ENCODE measurements at places on chromosomes 2 and 18.

GRCh38 chr2:3500326-3500899 lies 18.9 kb downstream of the ADI1 start:
- DNase-seq = no peak

- no peak for DNase-seq
These were observed 517 bp downstream of the GCFC2 start for GRCh38 chr2:75710220-75710576.

- DNase-seq = no peak
These were observed 98.7 kb downstream of the TFCP2L1 start for GRCh38 chr2:121186261-121186660.

GRCh38 chr18:12837747-12838146 lies 46.3 kb downstream of the PTPN2 start:
- DNase-seq = no peak

DNA sequence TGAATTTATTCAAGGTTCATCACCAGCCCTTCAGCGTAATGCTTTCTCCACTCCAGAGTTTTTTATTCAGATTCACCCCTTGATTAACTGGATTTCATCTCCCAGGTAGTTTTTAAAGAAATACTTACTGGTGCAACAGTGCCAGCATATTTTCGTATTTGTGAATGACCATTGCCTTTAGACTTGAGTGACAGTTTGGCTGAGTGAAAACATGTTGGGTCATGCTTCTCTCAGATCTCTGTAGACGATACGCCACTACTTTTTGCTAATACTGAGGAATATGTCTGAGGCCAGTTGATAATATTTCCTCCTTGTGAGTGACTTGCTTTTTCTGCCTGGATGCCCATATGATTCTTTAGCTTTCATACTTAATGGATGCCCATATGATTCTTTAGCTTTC lies 51.5 kb downstream of the CYP26B1 start:
- DNase-seq = no peak

DNA sequence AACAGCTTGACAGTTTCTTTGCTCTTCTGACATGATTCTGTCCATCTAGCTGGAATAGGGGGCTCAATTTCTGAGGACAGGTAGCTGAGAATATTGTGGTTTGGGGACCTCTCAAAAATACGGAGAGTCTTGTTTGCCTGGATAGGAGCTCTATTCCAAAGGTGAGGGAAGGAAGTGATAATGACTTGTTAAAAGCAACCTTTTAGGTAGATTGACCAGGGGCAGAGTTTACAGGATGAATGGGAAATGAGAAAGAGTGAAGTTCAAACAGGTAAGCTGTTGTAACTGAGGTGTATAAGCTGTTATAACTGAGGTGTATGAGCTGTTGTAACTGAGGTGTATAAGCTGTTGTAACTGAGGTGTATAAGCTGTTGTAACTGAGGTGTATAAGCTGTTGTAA lies 25.1 kb downstream of the PARD3B start:
- no peak for DNase-seq
